ENCODE measurements at places on chromosomes 2 and 18. TPM values are rescaled to one million over a fixed set of nuclear protein-coding genes. Genes with fewer than 3 reads are reported as not detected.

GRCh38 chr2:6986301-6986911 lies 69.2 kb downstream of the RNF144A start:
- H3K27ac ChIP-seq, result peak overlapping the region; percentile 97
- peaks cover 2% of the 10 kb centered on the region for H3K27me3 ChIP-seq
- peaks cover 32% of the 10 kb centered on the region for H3K36me3 ChIP-seq
- H3K4me1 ChIP-seq, result peaks cover 55% of the 10 kb centered on the region
- no peak overlapping the region for H3K4me3 ChIP-seq

The PID1 gene
- total RNA-seq, result not detected

- peaks cover 5% of the 10 kb centered on the region for H3K36me3 ChIP-seq
- H3K27me3 ChIP-seq, result no peaks in the 10 kb centered on the region
- H3K4me1 ChIP-seq, result peaks cover 44% of the 10 kb centered on the region
- H3K4me3 ChIP-seq, result no peak overlapping the region
- H3K27ac ChIP-seq, result no peak overlapping the region
Measured at GRCh38 chr18:35074581-35074980, 33.4 kb downstream of the MAPRE2 start.

The CD302 gene
- 5.2 TPM for total RNA-seq

GRCh38 chr2:233225230-233226068 lies 26.0 kb upstream of the ATG16L1 start:
- DNase-seq, result no peak
- no peaks in the 10 kb centered on the region for H3K36me3 ChIP-seq
- no peak overlapping the region for H3K27ac ChIP-seq
- H3K4me1 ChIP-seq, result no peaks in the 10 kb centered on the region
- no peaks in the 10 kb centered on the region for H3K27me3 ChIP-seq

- DNase-seq, result peak; percentile 54
- H3K4me1 ChIP-seq, result peaks cover 10% of the 10 kb centered on the region
- no peak overlapping the region for H3K27ac ChIP-seq
- H3K4me3 ChIP-seq, result no peak overlapping the region
- H3K36me3 ChIP-seq, result peaks cover 3% of the 10 kb centered on the region
Measured at GRCh38 chr2:240452462-240453256, 17.2 kb downstream of the GPC1 start.

DNA sequence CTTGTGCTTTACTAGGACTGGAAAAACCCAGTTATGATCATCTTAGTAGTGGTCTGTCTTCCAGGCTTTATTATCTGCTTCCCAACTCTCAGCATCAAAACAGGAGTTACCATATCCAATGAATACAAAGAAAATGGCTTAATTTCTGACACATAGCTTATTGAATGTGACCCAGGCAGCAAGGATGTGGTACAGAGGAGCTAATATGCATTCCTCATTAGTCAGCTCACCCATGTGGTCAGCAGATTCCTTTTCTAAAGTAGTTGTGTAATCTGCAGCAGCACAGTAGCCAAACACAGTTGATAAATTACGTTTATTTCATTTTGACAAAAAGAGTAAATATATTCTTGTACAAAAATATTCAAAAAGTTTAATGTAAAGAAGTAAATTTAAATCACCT lies 43.6 kb downstream of the TSPYL6 start:
- no peak for DNase-seq
- H3K4me3 ChIP-seq, result no peak overlapping the region
- peaks cover 4% of the 10 kb centered on the region for H3K36me3 ChIP-seq
- peaks cover 8% of the 10 kb centered on the region for H3K4me1 ChIP-seq

DNA sequence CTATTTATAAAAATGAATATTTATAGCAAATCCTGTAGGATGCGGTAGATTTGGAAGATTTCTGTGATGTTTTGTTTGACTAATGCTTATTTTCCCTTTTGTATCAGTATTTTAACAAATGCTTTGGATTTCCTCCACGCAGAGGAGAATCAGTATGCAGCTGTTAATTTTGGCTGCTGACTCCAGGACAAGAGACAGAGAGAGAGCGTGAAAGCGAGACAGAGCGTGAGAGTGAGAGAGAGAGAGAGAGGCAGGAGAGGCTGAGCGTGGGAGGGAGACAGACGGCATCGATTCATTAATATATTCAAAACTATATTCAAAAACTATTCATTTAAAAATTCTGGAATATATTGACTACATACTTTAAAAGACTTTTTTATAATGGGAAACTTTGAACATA lies 62.5 kb downstream of the RRM2 start:
- peaks cover 5% of the 10 kb centered on the region for H3K36me3 ChIP-seq
- DNase-seq, result no peak
- no peak overlapping the region for H3K27ac ChIP-seq

- no peak overlapping the region for H3K27ac ChIP-seq
- H3K4me3 ChIP-seq, result no peak overlapping the region
- no peaks in the 10 kb centered on the region for H3K27me3 ChIP-seq
- H3K4me1 ChIP-seq, result peaks cover 12% of the 10 kb centered on the region
Measured at GRCh38 chr2:36733215-36733614, 36.7 kb downstream of the VIT start.

The TRAK2 gene
- total RNA-seq, result 18.4 TPM

The CDCA7 gene
- 13.0 TPM for total RNA-seq

DNA sequence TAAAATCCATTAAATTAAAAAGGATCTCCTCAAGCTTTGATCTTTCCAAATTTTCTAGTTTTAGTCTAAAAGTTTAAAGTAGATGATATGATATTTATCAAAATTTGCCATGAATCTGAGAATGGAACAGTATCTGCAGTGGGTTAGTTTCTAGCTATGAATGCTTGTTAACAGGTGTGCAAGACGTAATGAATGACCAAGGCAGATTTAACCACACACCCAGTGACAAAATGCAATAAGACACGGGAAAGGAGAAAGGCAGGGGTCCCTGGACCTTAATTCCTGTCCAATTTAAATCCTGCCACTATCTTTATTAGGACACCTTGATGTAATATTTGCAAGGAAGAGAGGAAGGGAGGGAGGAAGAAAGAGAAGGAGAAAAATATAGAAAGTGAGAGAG lies 30.5 kb upstream of the PEX13 start:
- no peak for DNase-seq
- no peak overlapping the region for H3K4me3 ChIP-seq
- peaks cover 15% of the 10 kb centered on the region for H3K36me3 ChIP-seq
- no peak overlapping the region for H3K27ac ChIP-seq

All from endothelial cell (in vitro differentiated cells).